ENCODE measurements at places on chromosomes 11 and 22. TPM values are rescaled to one million over a fixed set of nuclear protein-coding genes. Genes with fewer than 3 reads are reported as not detected.

DNA sequence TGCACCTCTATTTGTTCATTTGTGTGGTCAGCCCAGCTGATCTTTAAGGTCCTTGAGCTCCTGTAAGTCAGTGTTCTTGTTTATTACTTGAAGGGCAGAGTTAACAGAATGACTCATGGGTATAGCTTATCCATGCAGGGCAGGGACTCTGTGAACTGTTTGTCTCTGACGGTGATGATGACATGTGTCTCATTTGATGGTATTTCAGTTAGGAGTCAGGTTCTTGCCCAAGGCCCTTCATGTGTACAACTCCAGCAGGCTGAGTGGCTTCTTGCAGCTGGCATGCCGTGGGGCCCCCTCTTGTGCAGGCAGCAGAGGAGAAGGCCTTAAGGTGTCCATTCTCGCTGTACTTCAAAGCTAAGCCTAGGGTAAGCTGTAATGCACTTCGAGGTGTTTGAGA, 165.1 kb downstream of the DBX1 start:
- no peak for DNase-seq

GRCh38 chr11:8839306-8839956, 71.6 kb upstream of the AKIP1 start:
- no peak for DNase-seq

DNA sequence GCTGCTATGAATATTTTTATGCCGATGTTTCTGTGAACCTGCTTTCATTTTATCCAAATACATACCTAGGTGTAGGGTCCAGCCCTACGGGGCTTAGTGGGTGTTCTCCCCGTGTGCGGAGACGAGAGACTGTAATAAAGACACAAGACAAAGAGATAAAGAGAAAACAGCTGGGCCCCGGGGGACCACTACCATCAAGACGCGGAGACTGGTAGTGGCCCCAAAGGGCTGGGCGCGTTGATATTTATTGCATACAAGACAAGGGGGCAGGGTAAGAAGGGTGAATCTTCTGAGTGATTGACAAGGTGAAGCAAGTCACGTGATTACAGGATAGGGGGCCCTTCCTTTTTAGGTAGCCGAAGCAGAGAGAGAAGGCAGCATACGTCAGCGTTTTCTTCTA, 920.1 kb downstream of the BRD1 start:
- DNase-seq: no peak

DNA sequence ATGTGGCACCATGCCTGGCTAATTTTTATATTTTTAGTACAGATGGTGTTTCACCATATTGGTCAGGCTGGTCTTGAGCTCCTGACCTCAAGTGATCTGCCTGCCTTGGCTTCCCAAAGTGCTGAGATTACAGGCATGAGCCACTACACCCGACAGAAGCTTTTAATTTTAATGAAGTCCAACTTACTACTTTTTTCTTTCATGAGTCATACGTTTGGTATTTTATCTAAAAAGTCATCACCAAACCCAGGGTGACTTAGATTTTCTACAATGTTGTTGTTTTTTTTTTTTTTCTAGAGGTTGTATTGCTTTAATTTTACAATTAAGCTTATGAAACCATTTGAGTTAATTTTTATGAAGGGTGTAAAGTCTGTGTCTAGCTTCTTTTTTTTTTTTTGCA, 34.9 kb downstream of the JRKL start:
- DNase-seq: no peak

DNA sequence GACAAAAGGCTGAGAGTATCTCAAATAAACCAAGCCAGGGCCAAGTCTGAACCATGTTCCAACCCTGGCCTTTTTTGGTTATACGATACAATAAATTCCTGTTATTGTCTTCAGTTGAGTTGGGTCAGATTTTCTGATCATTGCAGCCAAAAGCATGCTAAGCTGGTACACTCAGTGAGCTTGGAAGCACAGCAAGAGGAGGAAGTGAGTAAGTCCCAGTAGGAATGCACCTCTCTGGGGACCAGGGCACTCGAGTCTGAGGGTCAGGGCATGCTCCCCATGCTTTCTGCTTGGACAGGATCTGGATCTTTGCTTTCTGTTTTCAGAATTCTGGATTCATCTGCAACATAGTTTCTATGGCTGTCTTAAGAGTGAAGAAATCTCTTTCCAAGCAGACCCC, 73.1 kb downstream of the TMPRSS5 start:
- DNase-seq: no peak

DNA sequence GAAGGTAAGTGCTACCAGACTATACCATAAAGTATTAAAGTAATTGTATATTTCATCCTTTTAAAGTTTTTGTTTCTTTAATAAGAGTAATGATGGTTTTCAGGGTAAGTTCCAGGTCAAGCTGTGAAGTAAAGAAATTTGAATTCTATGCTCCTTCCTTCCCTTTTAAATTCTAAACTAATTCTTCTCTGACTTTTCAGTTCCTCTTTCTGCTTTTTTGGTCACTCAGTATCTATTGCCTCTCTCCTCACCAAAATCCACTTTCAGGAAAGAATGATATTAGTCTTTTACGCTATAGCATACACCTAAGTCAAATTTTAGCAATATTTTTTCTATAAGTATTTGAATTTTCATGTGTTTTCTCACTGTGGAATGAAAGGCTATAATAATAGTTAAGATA, 8.2 kb downstream of the MMP8 start:
- DNase-seq: no peak

- no peak for DNase-seq
Observed at GRCh38 chr11:12725055-12725862, 51.0 kb downstream of the TEAD1 start.

GRCh38 chr11:118918128-118918685, 7.5 kb downstream of the BCL9L start:
- peak; percentile 87 for DNase-seq

DNA sequence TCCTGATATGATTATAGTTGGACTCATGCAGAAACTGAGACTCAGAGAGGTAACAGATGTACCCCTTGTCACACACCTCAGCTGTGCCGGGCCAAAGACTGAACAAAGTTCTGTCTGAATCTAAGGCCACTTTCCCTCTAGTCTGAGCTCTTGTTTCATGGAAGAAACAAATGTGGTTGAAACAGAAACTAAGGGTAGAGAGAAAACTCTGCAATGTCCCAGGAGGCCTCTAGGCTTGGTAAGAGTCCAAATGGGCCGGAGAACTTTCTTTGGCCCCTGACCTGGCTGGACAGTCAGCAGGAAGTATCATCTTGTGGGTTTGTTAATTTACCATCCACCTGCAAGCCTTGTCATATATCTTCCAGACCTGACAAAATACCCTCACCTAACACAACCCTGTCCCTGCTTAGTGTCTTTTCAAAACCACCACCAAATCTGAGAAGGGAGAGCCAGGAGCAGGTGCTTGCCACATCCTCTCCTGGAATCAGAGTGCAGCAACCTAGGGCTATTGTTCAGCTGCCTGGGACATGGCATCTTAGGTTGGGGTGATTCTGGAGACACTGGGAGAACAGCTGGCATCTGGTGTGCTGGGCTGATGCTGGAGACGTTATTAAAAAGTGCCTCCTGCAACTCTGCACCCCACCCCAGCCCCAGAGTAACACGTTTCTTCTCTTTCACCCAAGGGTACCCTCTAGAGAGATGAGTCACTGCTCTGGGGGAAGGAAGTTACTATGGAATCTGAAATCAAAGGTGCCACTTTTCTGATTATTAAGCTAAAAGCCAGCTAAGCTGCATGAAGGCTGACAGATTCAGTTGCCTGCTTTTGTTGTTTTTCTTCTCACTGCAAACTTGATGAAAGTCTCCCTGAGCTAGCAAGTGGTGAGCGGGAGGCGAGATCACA, 126.3 kb upstream of the TIMP3 start:
- DNase-seq: no peak

- DNase-seq: no peak
Observed at GRCh38 chr11:84691830-84692229, 935.3 kb downstream of the DLG2 start.

GRCh38 chr11:108654994-108655631, 9.8 kb upstream of the DDX10 start:
- no peak for DNase-seq

DNA sequence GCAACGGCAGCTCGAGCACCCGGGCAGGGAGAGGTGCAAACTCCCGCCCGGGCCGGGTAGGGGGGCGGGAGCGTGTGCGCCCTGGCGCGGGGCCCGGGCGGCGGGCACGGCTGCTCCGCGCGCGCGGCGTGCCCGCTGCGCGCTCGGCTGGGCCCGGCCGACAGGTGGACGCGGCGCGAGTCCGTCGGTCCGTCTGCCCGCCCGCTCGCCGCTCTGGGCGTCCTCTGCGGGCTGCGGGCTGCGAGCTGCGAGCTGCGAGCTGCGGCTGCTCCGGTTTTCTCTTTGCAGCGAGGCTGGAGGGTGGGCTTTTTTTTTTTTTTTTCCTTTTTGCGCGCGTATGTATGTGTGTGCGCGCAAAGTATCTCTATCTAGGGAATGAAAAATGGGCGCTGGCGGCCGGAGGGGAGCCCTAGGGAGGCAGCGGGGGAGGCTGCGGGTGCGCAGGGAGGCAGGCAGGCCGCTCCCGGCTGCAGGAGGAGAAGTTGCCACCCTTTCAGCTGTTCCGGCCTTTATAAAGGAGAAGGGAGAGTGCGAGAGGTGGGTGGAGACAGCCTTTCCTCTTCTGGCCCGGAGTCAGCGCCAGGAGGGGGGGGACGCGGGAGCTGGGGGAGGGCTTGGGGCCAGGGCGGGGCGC, at the start of gene PDGFB:
PDGFB (minus strand) TSS at position 487 of the 634 bp plus-strand sequence. CDS start 1,019 bp downstream, outside the sequence.
- DNase-seq: peak; percentile 57

GRCh38 chr11:65613091-65613928, 711 bp downstream of the MAP3K11 start:
- DNase-seq: no peak

DNA sequence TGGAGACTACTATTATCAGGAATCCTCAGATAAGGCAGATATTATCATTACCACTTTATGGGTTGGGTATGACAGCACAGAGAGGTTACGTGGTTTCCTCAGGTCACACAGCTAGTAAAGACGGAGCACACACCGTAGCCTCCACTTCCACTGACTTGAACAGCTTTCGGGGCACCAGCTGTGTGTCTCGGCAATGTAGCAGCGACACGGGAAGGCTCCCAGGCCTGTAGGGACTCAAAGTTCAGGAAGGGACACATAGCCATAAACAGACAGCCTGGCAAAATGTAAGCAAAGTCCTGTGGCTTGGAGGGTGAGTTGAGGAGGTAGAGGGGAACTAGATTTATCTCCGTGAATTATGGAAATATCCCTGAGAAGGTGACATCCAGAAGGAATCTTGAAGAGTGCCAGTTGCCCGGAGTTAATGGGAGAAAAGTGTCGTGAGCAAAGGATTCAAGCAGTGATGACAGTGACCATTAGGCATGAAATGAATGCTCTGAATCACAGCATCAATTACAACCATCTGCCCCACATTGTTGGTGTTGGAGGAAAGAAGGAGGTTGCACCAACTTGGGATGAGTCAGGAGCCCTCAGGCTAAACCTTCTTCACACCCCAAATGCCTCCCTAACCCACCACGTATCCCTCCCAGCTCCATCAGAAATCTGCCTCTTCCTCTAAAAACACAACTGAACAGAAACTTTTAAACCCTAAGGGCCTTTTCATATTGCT, 106.7 kb upstream of the ASPHD2 start:
- no peak for DNase-seq

DNA sequence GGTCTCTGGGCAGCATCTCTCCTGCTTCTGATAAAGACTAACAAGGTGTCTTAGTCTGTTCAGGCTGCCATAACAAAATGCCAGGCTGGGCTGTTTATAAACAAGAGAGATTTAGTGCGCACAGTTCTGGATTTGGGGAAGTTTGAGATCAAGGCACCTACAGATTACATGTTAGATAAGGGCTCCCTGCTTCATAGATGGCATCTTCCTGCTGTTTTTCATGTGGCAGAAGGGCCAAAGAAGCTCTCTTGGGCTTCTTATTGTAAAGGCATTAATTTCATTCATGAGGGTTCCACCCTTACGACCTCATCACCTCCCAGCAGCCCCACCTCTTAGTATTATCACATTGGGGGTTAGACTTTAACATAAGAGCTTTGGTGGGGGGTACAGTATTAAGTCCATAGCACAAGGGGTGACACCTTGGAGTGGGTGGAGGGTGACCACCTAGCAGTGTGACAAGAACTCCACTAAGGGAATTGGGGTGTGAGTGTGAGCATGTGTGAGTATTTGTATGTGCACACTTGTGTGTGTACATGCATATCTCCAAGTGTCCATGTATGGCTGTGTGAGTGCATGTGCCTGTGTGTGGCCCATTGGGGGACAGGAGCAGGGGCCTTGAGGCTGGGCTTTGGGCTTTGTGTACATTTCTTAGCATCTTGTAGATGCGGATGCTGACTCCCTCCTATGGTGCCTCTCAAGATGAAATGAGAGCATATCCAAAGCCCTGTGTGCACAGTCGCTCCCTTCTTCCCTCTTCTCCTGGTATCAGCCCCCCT, 42.7 kb downstream of the BCR start:
- no peak for DNase-seq

DNA sequence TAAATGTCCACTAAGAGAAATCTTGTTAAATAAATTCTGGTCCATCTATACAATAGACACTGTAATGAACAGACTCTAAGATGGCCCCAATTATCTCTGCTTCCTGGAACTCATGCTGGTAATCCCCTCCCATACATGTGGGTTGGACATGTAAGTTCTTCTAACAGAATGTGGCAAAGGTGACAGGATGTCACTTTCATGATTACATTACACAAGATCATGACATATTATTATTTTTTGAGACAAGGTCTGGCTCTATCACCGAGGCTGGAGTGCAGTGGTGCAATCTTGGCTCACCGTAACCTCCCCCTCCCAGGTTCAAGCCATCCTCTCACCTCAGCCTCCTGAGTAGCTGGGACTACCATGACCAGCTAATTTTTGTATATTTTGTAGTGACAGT, 14.6 kb upstream of the NDUFC2 start:
- DNase-seq: no peak

DNA sequence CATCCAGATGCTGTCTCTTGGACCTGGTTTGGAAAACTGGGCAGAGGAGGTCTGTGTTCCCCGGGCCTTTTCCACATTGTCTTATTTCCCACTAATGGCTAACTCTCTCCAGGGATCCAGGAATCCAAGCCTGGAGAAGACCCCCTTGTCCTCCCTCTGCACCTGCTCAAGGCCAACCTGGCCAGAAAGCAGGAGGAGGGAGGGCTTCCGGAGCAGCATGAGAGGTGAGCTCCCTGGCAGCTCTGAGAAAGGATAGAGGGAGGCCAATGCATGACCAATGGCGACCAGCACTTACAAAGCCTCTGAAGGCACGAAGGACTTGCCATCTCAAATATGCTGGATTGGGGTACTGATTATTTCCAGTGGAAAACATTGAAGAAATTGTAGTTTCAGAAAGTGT, 445.0 kb upstream of the B3GAT1 start:
- DNase-seq: no peak

GRCh38 chr11:58285483-58286040, 17.5 kb upstream of the OR10W1 start:
- no peak for DNase-seq

LRP4 gene
- 20.2 TPM for total RNA-seq

MFNG gene
- total RNA-seq: 14.1 TPM

GLYAT gene
- total RNA-seq: 8.2 TPM

DSCAML1 gene
- total RNA-seq: 0.88 TPM

MCAM gene
- 144 TPM for total RNA-seq

TREH gene
- total RNA-seq: not detected

RIC8A gene
- 67.4 TPM for total RNA-seq

CD248 gene
- 54.3 TPM for total RNA-seq

PRR33 gene
- 0.50 TPM for total RNA-seq

OR52J3 gene
- total RNA-seq: not detected

RAPSN gene
- not detected for total RNA-seq

FADS2 gene
- 67.5 TPM for total RNA-seq
